ENCODE measurements at places on chromosomes 7 and 10.

DNA sequence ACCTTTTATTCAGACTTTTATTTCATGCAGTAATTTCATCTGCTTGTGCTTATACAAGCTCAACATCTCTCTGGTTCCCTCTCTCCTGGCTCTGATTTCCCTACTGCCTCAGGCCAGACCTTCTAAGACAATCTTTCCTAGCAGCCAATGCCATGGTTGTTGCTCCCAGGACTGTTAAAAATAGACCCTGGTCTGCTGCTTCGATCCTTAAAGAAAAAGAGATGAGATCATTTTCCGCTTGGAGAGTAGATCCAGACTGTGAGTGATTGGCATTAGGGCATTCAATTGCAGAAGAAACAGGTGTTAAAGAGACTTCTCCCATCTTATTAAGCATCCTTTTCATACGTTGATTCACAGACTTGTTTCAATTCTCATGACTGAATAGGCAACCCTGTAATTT is 68.4 kb upstream of the ITGB1 start:
- no peak for DNase-seq

DNA sequence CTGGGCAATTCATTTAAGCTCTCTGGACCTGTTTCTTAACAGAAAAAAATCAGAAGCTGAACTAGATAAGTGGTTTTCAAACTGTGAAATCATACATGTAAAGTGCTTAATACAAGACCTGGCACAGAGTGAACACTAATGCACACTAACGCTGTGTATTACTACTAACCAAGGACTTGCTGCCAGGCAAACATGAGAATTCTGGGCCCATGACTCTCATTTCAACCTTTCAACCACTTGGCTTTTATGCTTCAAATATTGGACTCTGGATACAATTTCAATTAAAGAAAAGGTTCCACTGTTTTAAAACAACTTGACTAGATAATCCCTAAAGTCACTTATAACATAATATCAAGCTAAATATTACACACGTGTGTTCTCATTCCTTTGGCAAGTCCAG is 73.4 kb downstream of the SRPK2 start:
- DNase-seq = no peak

DNA sequence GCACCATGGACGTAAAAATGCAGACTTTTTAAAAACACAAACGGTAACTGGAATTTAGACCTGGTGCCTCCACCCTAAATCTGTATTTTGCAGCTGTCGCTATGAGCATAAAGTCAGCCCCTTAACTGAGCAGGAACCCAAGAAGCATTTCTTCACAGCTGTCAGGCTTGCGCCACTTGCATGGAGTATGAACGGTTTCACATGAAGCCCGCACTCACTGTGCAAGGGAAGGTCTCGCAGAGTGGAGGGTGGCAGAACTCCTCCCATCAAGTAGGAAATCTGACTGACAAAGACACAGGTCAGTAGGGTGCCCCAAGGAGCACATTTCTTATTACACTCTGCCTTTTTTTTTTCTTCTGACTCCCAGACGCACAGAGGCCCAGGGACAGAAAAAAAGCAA is 58.5 kb downstream of the ELMO1 start:
- no peak for DNase-seq

- DNase-seq = no peak
These were observed 60.1 kb downstream of the ZMIZ1 start for GRCh38 chr10:79128923-79129305.

- DNase-seq = no peak
These were observed 249.8 kb downstream of the ARHGAP12 start for GRCh38 chr10:31678575-31679516.

DNA sequence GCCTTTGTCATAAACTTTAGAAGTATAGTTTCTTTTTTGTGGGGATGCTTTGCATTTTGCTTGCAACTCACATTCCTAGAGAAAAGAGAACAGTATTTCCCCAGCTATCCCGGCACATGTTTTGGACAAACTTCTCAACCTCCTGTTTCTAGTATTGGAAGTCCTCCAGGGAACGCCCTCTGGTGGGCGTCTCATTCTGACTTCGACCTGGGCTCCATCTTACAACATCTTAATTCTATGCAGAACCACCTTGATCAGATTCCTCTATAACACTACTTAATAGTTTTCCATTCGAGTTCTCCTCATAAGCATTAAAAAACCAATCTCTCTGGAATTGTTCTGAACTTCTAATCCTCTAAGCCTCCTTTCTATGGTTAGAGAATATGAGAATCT is 139.5 kb upstream of the FZD8 start:
- DNase-seq = no peak

DNA sequence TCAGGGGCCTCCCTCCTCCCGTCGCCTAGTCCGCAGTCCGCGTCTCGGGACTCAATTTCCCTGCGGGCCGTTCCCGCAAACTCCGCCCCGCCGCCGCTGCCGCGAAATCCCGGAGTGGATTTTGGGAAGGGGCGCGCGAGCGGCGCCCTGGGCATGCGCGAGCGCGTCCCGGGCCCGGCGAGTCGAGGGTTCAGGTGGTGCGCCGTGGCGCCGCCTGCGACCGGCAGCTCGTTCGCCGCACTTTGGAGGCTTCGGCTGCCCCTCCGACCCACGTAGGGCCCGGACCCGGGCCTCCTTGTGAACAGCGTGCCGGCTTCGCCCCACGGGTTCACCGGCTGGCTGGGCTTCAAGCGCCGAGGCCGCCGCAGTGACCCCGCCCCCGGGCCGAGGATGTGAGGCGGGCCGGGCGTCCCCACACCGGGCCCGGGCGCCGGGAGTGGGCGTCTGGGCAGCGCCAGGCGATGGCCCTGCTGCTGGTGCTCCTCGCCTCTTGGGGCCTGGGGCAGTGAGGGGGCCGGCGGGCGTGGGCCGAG is at the start of gene PLEKHA8:
TSS of gene PLEKHA8 (plus strand) at position 197 of the 533 bp plus-strand sequence. CDS start 351 bp downstream, outside the sequence.
- peak; percentile 93 for DNase-seq

Data from CD4-positive, alpha-beta T cell treated with Interleukin-21 for 1 hour (primary cell).